ENCODE measurements at places on chromosomes 12 and 14. TPM values are rescaled to one million over a fixed set of nuclear protein-coding genes. Genes with fewer than 3 reads are reported as not detected.

Gene KRT78
- total RNA-seq, result not detected

Gene PDE3A
- total RNA-seq, result 99.7 TPM

Gene OR6C2
- total RNA-seq, result not detected

Gene FGF6
- total RNA-seq, result not detected

Gene IGF1
- 71.9 TPM for total RNA-seq

Gene CPNE6
- not detected for total RNA-seq

Gene OR4K14
- not detected for total RNA-seq

Gene TCL1B
- not detected for total RNA-seq

Gene CCDC175
- not detected for total RNA-seq

Gene OVCH1
- total RNA-seq, result 0.20 TPM

Gene POTEG
- not detected for total RNA-seq

Gene MIP
- not detected for total RNA-seq

Measured in right cardiac atrium (tissue), 5 donors.